Lung (tissue), 17 donors: ENCODE measurements at places on chromosomes 4 and X. TPM values are rescaled to one million over a fixed set of nuclear protein-coding genes. Genes with fewer than 3 reads are reported as not detected.
A peak's percentile ranks its signal among the peaks of the same experiment; 100 is the strongest.

GRCh38 chrX:41301438-41301824 is 32.5 kb upstream of the DDX3X start:
- no peak for DNase-seq

DNA sequence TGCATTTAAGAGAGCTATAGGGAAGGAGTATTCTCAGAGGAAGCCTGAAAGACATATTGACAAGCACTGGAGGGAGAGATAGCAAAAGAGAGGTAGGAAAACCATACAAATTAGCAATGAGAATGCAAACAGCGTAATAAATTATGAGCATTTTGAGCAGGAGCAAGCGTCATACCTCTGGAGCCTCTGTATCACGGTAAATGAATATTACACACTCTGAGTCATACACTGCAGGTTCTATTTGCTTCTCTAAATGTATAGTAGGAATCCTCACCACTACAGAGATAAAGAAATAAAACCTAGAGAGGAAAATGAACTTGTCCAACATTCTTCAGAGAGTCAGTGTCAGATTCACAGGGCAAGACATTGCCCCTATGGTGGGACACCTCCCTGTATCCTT is 46.4 kb upstream of the GABRE start:
- DNase-seq = no peak

The MAD2L1 gene
- total RNA-seq = 3.1 TPM

GRCh38 chrX:36218801-36219200 is 299.3 kb downstream of the CFAP47 start:
- no peak for DNase-seq

GRCh38 chrX:79573760-79574159 is 206.6 kb upstream of the ITM2A start:
- no peak for DNase-seq

The HMX1 gene
- not detected for total RNA-seq

DNA sequence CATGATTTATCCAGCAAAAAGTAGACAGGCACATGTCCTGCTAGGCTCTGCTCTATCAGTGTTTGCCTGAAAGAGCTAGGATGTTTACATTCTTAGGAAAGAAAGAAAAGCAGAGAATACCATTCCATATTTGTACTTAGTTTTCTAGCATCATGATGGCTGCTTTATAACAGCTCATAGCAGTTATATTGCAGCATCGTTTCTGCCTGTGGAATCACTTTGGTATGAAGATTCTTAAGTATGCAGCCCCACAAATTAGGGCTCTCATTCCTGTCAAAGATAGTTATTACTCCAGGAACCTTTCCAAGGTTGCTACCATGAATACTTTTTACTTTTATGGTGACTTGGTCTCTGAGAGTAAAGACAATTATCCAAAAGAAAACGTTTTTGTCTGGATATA is 119.0 kb upstream of the MYOZ2 start:
- DNase-seq = peak; percentile 57

- peak; percentile 83 for DNase-seq
These were observed 126.3 kb downstream of the NEK1 start for GRCh38 chr4:169485791-169486742.

DNA sequence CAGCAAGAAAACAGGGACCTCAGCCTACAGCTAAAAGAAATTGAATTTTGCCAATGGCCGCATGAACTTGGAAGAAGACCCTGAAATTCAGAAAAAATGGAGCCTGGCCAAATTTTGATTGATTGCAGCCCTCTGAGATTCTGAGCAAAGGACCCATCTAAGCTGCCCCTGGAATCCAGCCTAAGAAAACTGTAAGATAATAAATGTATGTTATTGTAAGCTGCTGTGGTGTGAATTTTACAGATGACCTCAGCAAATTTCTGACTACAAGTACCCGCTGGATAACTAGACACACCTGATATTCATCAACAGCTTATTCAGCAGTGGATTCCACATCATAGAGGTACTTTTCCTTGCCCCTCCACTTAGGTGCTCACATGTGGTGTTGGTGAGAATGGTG is 119.5 kb upstream of the EPHA5 start:
- DNase-seq = no peak

GRCh38 chr4:82371497-82371896 is 2.3 kb downstream of the HNRNPD start:
- DNase-seq = peak; percentile 35

GRCh38 chr4:138110815-138111214 is 131.3 kb downstream of the SLC7A11 start:
- DNase-seq = no peak

- DNase-seq = no peak
These were observed 230.2 kb downstream of the CLCN4 start for GRCh38 chrX:10387011-10387410.

The TMPRSS11D gene
- not detected for total RNA-seq

The BANK1 gene
- total RNA-seq = 20.5 TPM

DNA sequence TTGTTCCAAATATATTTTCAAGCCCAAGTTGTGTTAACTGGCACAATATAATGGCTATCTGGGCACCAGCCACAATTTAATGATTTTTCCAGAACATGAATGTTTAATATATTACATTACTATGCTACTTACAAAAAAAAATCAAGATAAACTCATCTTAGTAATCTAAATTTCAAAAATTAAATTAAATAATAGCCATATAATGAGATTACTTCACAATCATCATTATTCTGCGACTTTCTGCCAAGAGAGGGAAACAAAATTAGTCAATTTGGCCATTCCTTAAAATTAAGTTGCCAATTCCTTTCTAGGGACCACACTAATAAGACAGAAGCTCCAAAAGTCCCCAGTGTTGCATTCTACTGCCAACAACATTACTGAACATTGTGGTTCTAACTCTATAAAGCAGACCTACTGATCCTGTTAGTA is 7.5 kb downstream of the NEK1 start:
- DNase-seq = no peak

GRCh38 chr4:4847011-4847410 is 12.5 kb upstream of the MSX1 start:
- no peak for DNase-seq

The GPC3 gene
- total RNA-seq = 56.0 TPM

DNA sequence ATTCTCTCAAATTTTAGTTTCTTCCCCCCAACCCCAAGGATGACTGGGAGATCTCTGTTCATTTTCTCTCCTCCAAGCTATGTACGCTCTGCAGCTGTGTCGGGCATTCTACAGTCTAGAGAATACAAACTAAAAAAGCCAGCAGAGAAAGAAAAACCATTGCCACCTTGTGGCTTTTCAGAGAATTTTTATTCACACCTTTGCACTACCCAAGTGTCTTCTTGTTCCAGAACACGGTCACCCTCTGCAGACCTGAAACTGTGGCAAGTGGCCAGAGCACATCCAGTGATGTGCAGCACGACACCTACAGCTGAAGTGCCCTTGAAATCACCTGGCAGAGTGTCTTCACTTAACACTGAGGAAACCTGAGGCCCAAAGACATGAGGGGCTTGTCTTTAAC is 68.6 kb downstream of the CHST7 start:
- peak; percentile 60 for DNase-seq

- no peak for DNase-seq
These were observed 175.1 kb upstream of the GRID2 start for GRCh38 chr4:92128676-92129075.

DNA sequence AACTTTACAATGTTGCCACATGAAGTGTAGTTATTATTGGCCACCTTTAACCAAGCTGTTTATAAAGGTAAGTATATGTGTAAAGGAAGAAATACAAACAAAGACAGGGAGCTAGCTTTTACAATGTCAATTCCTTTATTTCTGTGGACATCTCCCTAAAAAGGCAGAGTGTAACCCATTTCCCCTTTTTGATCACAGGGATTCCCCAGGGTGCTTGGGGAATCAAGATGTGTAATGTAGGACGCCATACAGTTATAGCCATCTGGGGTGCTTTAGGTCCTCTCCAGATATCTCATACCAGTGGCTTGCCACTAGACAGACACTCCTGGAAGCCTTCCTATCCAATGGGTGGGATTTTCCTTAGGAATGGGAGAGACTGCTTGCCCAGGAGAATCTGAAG is 4.2 kb upstream of the CUL4B start:
- no peak for DNase-seq

DNA sequence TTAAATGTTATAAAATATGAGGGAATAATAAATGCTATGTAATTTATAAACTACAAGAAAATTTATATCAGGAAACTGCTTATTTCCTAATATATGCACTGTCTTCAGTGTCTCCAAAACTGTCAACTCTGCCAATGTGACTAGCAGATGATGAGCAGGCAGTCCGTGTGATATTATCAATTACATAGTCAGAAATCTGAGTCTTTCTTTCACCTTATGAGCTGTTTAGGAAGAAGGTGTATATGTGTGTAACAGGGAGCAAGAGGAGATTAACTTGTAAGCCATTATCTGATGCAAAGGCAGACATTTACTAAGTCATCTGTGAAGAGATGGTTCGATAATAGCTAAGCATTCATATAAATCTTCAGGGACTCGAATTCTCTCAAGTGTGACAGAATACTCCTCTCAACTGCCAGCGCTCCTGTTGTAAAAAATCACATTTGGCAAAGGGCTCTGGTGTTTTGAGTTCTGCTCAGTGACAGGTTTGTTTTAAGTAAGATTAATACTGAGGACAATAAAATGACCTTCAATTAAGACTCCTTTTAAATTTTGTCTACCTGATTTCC is 79.7 kb downstream of the SNCA start:
- DNase-seq = no peak

The TCEAL7 gene
- total RNA-seq = 1.8 TPM

GRCh38 chrX:152915541-152916241 is 17.8 kb downstream of the ZNF185 start:
- peak; percentile 57 for DNase-seq

The PIM2 gene
- total RNA-seq = 21.7 TPM

DNA sequence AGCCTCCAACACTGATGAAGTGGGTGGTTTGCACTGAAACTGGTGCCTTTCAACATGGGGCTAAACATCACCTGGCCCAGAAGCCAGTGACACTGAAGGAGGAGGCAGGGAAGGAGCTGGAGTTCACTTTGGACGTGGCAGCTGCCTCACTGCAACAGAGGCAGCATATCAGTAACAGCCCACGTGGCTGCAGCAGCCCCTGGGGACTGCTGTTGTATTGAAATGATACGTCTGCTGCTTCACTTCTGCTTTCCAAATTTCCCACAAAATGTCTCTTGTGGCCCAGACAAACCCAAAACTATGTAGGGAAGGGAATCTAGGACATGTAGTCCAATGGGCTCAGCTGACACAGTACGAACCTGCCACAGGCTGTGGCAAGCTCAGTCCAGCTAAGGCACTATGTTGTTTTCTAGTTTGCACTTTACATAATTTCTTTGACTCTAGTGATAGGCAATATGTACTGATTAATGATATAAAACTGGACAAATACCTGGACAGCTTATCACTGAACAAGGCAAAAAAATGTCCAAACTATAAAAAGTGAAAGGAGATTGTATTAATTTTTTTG is 84.7 kb upstream of the RAPGEF2 start:
- DNase-seq = peak; percentile 49
